ENCODE measurements at places on chromosomes 16 and 17.

DNA sequence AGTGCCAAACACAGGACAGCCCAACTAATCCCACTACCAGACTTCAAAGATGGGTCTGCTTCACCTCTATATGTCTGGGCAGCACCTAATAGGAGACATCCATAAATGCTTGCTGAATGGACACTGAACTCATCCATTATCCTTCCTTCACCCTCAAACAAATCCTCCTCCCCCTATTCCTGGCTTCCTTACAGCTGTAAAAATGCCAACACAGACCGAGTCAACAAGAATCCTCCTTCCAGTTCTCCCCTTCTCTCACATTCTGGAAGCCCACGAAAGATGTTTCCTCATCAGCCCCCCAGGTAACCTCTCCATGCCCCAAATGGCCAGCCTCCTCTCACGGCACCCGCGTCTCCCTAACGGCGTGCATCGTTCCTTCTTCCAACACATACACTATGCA lies 12.3 kb downstream of the PELP1 start:
- no peak for DNase-seq

- DNase-seq: no peak
These were observed 188.6 kb downstream of the NTN1 start for GRCh38 chr17:9209781-9210370.

GRCh38 chr16:10138881-10139280 lies 43.3 kb downstream of the GRIN2A start:
- DNase-seq: no peak

DNA sequence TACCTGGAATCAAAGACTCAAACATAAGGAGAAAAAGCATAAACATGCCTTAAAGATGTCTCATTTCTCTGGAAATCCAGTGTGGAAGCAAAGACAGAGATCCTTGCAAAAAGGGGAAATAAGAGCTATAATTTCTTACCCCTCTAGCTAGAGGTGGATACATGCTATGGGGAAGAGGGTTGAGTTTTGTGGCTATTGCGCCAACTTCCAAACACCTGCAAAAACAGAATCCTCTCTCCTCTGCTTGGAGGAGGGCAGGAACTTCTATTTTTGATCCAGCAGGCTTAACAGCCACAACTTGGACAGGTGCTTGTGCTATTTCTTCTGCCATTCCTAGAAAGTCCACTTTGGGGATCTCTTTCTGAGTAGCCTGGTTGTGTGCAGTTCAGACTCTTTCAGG lies 21.5 kb upstream of the NUDT7 start:
- DNase-seq: no peak

- DNase-seq: no peak
These were observed 44.3 kb upstream of the PVALEF start for GRCh38 chr17:81120695-81121621.

DNA sequence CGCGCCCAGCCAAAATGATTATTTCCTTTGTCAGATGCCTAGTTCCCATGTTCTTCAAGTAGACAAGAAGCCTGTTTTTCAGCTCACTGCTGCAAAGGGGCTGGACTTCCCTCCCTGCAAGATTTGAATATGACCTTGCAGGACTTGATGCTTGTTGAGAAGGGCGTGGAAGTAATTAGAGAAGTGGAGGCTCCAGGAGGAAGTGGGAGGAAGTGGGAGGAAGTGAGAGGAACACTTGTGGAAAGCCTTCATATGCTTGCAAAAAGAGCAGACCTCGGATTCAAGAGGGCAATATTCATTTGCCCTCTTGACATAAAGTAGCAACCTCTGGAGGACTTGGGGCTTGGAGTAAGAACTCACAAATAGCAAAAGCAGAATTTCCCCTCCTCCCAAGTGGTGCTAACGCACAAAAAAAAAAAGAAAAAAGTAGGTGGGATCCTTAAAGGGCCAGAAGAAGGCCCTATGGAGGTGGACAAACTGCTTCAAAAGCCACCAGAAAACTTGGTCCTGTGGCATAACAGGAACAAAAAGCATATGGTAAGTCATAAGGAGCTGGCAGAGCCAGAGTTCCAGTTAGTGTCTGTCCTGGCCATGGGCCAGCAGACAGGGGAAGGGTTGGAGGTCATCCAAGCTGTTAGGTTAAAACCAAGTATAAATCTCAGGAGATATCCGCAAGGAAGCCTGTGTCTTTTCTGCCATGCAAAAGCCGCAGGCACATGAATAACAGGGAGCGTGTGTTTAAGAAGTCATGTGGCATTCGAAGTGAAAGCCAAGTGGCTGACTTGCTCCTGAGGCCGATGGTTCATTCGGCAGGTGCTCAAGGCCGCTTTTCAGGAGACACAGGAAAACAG lies 20.6 kb upstream of the PRKAR1A start:
- DNase-seq: peak; percentile 42

Data from foreskin keratinocyte (primary cell).